ENCODE measurements at places on chromosomes 7 and 10.

DNA sequence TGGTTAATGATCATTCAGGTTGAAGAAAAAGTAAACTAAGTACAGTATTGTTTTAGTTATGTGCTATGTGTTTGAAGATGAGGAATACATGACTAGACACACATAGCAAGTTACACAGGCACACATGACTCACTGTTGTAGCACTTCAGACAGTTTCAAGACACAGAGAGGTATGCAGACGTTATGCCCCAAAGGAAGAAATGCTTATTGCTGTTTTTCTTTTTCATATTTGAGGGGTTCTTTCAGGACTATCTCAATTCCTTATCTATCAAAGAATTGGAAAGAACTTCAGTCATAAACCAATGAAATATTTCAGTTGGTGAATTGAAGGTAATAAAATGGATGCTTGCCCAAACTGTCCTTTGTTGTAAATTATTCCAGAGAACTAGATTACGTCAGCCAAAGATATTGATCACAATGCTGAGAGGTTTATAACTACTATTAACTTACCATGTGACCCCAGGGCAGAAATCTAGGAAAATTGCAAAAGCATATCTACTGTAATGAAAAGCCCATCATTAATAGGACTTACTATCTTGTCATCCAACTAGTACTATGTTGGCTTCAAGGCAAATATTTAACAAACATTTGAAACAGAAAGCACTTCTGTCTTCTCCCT lies 61.2 kb upstream of the CAPZA2 start:
- no peaks in the 10 kb centered on the region for H3K27me3 ChIP-seq
- no peak overlapping the region for H3K27ac ChIP-seq
- DNase-seq, result no peak

- H3K4me1 ChIP-seq, result no peaks in the 10 kb centered on the region
- H3K27me3 ChIP-seq, result no peaks in the 10 kb centered on the region
- H3K4me3 ChIP-seq, result no peak overlapping the region
- no peaks in the 10 kb centered on the region for H3K36me3 ChIP-seq
- no peak for DNase-seq
Measured at GRCh38 chr7:85328456-85328998, 141.7 kb upstream of the SEMA3D start.

GRCh38 chr10:50604809-50605208 lies 18.9 kb downstream of the SGMS1 start:
- peaks cover 51% of the 10 kb centered on the region for H3K4me1 ChIP-seq
- H3K4me3 ChIP-seq, result no peak overlapping the region
- DNase-seq, result no peak
- no peaks in the 10 kb centered on the region for H3K36me3 ChIP-seq

DNA sequence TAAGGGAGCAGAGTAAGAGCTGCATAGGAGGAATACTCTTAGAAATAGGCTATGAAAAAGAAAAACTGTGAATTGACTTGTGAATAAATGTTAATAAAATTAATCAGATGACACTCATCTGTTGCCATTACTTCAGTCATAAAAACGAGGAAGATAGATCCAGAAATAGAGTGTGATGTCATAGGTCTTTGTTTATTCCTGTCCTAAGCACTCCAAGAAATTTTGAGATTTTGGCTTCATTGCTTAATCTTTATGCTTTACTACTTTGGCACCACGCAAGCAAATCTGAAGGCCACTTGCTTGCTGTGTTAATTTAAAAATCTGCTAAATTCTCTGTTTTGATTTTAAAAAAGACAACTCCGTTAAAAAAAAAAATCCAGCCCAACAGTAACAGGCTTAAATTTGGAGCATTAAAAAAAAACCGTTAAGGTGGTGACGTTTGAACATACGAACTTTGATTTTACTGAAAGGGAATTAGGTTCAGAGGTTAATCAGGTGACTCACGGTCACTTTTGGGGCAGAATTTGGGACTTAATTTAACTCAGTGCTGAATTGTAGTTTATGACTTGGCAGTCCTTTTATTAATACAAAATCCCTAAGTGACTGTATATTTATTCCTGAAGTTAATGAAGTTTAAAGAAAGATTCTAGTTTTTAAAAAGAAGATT lies 3.4 kb downstream of the IFRD1 start:
- no peaks in the 10 kb centered on the region for H3K27me3 ChIP-seq

- H3K36me3 ChIP-seq, result no peaks in the 10 kb centered on the region
- no peaks in the 10 kb centered on the region for H3K4me1 ChIP-seq
Measured at GRCh38 chr10:132619927-132620326, 82.3 kb downstream of the INPP5A start.

- no peaks in the 10 kb centered on the region for H3K4me1 ChIP-seq
- no peak overlapping the region for H3K4me3 ChIP-seq
- no peak overlapping the region for H3K27ac ChIP-seq
- no peaks in the 10 kb centered on the region for H3K27me3 ChIP-seq
Measured at GRCh38 chr10:22374489-22375126, 29.3 kb downstream of the SPAG6 start.

- H3K36me3 ChIP-seq, result no peaks in the 10 kb centered on the region
- H3K4me1 ChIP-seq, result no peaks in the 10 kb centered on the region
- no peak overlapping the region for H3K27ac ChIP-seq
- DNase-seq, result no peak
Measured at GRCh38 chr10:105189463-105189800, 548.3 kb downstream of the SORCS3 start.

- H3K36me3 ChIP-seq, result no peaks in the 10 kb centered on the region
- H3K27me3 ChIP-seq, result no peaks in the 10 kb centered on the region
- H3K4me1 ChIP-seq, result no peaks in the 10 kb centered on the region
- H3K27ac ChIP-seq, result no peak overlapping the region
- H3K4me3 ChIP-seq, result no peak overlapping the region
Measured at GRCh38 chr7:153886506-153887441, 165.4 kb upstream of the DPP6 start.

DNA sequence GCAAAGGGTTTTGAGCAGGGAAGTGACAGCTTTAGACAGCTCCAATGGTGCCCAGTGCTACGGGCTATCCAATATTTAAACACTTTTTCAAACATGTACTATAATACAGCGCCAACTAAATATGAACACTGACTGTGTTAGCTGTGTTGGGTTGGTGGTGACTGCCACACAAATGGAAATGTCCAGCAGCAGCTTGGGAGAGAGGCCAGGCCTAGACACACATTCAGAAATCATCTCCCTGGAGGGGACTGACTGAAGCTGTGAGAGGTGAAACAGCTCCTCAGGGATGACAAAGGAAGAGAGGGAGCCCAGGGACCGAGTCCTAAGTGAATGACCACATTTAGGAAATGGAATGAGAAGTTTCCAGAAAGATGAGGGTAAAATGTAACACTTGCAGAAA lies 115.8 kb downstream of the UBE2H start:
- peaks cover 7% of the 10 kb centered on the region for H3K4me1 ChIP-seq
- H3K27ac ChIP-seq, result no peak overlapping the region
- H3K4me3 ChIP-seq, result no peak overlapping the region
- H3K36me3 ChIP-seq, result peaks cover 52% of the 10 kb centered on the region
- DNase-seq, result no peak

DNA sequence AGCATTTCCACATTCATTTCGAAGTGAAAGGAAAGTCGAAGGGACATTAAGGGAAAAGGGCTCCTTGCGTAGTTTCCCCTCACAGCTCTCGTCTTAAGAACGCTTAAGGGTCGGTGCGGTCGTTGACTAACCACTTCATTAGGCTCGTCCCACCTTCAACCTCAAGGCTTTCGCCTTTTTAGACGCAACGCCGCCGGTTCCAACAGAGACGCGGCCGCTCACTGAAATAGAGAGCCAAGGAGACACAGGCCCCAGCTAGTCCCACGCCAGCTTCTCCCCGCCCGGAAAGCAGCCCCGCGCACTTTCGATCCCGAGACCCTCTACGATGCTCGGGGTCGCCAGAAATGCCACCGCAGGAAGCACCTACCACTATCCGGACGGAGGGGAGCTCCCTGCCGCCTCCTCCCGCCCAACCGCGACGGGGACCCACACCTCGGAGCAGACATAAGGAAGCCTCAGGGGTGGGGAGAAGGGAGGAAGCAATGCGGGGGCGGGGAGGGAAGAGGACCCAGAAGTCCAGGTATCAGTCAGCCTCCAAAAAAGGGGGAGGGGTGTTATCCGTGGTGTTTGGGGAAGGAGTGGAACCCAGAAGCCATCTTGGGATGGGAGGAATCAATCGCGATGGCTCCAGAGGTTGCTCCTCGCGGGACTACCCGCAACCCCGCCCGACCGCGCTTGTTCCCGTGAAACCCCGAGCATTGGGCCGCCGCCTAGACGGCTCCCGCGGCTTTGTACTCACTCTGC lies 559 bp downstream of the TRA2A start:
- H3K4me3 ChIP-seq, result peak overlapping the region; percentile 90
- peak overlapping the region; percentile 92 for H3K27ac ChIP-seq
- DNase-seq, result peak; percentile 23
- no peaks in the 10 kb centered on the region for H3K36me3 ChIP-seq

DNA sequence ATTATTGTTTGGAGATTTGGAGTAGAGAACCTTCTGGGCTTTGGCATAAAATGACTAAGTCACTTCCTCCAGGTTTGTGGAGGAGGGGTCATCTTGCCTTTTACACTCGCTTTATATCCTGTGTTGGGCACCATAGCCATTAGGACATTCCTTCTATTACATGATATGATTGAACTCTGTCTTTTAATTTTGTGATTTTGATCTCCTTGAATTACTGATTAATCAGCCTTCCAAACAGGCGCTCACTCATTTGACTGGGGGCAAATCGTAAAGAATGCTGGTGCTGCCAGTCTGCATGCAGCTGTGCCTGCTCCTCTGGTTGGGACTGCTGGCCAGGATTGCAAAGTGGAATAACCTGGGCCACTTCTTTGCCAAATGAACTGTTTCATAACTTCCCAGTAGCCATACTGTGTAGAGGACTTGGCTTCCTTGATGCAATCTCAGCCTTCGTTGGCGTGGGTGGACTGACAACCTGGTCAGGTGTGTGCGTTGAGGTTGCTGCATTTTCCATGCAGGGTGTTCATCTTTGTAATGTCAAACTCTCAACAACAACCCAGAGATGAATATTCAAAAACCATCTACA lies 65.9 kb upstream of the RAB11FIP2 start:
- H3K27ac ChIP-seq, result no peak overlapping the region
- no peaks in the 10 kb centered on the region for H3K36me3 ChIP-seq
- no peak for DNase-seq
- no peaks in the 10 kb centered on the region for H3K4me1 ChIP-seq
- H3K4me3 ChIP-seq, result no peak overlapping the region

GRCh38 chr10:82411416-82411815 lies 536.4 kb downstream of the NRG3 start:
- no peaks in the 10 kb centered on the region for H3K36me3 ChIP-seq
- no peaks in the 10 kb centered on the region for H3K27me3 ChIP-seq
- DNase-seq, result no peak
- H3K4me1 ChIP-seq, result no peaks in the 10 kb centered on the region
- no peak overlapping the region for H3K4me3 ChIP-seq
- H3K27ac ChIP-seq, result no peak overlapping the region

- H3K36me3 ChIP-seq, result peaks cover 23% of the 10 kb centered on the region
- no peak overlapping the region for H3K4me3 ChIP-seq
- no peak overlapping the region for H3K27ac ChIP-seq
- H3K4me1 ChIP-seq, result no peaks in the 10 kb centered on the region
Measured at GRCh38 chr10:94591461-94592205, 46.0 kb downstream of the HELLS start.

- H3K4me3 ChIP-seq, result no peak overlapping the region
- no peaks in the 10 kb centered on the region for H3K27me3 ChIP-seq
- peak overlapping the region; percentile 74 for H3K27ac ChIP-seq
Measured at GRCh38 chr10:107427016-107427415, 262.5 kb upstream of the SORCS1 start.

- no peak for DNase-seq
- no peaks in the 10 kb centered on the region for H3K4me1 ChIP-seq
- no peak overlapping the region for H3K4me3 ChIP-seq
- no peak overlapping the region for H3K27ac ChIP-seq
- H3K36me3 ChIP-seq, result no peaks in the 10 kb centered on the region
- no peaks in the 10 kb centered on the region for H3K27me3 ChIP-seq
Measured at GRCh38 chr7:113996405-113996804, 77.6 kb upstream of the PPP1R3A start.

DNA sequence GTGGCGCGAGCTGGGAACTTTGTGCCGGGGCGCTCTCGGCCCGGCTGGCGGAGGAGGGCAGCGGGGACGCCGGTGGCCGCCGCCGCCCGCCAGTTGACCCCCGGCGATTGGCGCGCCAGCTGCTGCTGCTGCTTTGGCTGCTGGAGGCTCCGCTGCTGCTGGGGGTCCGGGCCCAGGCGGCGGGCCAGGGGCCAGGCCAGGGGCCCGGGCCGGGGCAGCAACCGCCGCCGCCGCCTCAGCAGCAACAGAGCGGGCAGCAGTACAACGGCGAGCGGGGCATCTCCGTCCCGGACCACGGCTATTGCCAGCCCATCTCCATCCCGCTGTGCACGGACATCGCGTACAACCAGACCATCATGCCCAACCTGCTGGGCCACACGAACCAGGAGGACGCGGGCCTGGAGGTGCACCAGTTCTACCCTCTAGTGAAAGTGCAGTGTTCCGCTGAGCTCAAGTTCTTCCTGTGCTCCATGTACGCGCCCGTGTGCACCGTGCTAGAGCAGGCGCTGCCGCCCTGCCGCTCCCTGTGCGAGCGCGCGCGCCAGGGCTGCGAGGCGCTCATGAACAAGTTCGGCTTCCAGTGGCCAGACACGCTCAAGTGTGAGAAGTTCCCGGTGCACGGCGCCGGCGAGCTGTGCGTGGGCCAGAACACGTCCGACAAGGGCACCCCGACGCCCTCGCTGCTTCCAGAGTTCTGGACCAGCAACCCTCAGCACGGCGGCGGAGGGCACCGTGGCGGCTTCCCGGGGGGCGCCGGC lies 870 bp downstream of the FZD1 start:
- peak overlapping the region; percentile 85 for H3K27ac ChIP-seq
- H3K4me1 ChIP-seq, result peaks cover 26% of the 10 kb centered on the region
- H3K4me3 ChIP-seq, result peak overlapping the region; percentile 60
- DNase-seq, result peak; percentile 17
- no peaks in the 10 kb centered on the region for H3K36me3 ChIP-seq
- no peaks in the 10 kb centered on the region for H3K27me3 ChIP-seq

DNA sequence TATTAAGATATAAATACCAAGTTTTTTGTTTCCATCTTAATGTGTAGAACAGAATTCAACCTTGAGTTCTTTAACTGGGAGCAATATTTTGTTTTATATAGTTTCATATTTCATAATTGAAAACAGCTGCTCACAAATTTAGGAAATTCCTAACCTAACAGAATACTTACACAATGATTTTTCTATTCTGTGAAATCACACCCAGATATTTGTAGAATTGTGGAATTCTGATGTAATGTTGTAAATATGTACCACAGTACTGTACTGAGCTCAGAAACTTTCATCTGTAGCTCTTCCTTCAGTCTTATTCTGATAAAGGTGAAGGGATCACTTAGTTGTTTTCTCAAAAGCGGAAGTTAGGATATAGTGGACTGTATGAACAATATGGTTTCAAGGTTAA lies 143.4 kb upstream of the GLI3 start:
- no peak overlapping the region for H3K27ac ChIP-seq
- no peak overlapping the region for H3K4me3 ChIP-seq
- no peaks in the 10 kb centered on the region for H3K36me3 ChIP-seq
- no peaks in the 10 kb centered on the region for H3K27me3 ChIP-seq
- DNase-seq, result no peak

GRCh38 chr10:121426307-121426706 lies 171.9 kb downstream of the FGFR2 start:
- no peak overlapping the region for H3K4me3 ChIP-seq
- H3K36me3 ChIP-seq, result no peaks in the 10 kb centered on the region
- no peaks in the 10 kb centered on the region for H3K27me3 ChIP-seq
- no peaks in the 10 kb centered on the region for H3K4me1 ChIP-seq
- no peak overlapping the region for H3K27ac ChIP-seq
- DNase-seq, result no peak

GRCh38 chr7:16719699-16720098 lies 33.9 kb upstream of the TSPAN13 start:
- no peak overlapping the region for H3K4me3 ChIP-seq
- no peak overlapping the region for H3K27ac ChIP-seq
- no peaks in the 10 kb centered on the region for H3K27me3 ChIP-seq
- H3K4me1 ChIP-seq, result no peaks in the 10 kb centered on the region

GRCh38 chr7:142671506-142671905 lies 77.8 kb upstream of the PRSS1 start:
- no peaks in the 10 kb centered on the region for H3K27me3 ChIP-seq
- H3K36me3 ChIP-seq, result no peaks in the 10 kb centered on the region
- no peak overlapping the region for H3K27ac ChIP-seq
- H3K4me1 ChIP-seq, result no peaks in the 10 kb centered on the region
